ENCODE measurements at places on chromosomes 7 and 10.

DNA sequence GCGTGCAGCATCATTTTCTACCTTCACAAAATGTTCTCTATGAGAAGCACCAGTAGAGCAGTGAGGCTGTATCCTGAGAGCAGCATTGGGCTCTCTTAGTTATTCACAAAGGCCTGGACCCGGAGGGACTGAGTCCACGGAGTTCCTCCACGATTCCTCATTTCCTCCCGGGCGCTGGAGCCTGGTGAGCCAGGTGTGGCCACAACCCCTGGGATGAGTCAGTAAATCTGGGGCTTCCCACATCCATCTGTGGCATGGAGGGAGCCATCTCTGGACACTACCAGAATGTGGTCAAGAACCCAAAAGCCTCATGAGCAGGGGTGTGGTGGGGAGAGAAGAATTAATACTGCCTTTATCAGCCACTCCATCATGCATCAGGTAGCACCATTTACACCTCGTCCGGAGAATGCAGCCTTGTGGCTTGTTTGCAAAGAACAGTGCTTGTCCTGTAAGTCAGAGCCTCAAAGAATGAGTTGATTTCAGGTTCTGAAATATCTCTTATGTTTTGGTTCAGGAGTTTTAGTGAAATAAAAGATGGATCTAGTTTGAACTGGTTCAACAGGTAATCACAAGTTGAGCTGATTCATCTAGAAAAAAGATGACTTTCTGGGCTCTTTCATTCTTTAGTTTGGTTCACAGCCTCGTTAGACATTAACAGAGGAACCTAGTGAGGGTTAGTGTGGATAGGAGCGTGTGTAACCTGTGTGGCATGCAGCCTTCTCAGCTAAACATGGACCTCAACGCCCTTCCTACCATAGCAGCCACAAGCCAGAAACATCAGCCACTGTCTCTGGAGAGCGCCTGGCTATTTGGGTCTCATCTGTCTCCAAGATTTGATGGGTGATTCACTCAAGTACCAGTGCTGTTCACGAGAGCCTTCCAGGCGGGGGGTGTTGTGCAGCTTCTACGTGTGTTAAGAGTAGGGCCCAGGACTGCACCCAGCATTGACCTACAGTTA, 95.2 kb downstream of the WDR37 start:
- no peak for DNase-seq

- DNase-seq: no peak
These were observed 133.1 kb upstream of the PPP2R2D start for GRCh38 chr10:131767716-131768115.

DNA sequence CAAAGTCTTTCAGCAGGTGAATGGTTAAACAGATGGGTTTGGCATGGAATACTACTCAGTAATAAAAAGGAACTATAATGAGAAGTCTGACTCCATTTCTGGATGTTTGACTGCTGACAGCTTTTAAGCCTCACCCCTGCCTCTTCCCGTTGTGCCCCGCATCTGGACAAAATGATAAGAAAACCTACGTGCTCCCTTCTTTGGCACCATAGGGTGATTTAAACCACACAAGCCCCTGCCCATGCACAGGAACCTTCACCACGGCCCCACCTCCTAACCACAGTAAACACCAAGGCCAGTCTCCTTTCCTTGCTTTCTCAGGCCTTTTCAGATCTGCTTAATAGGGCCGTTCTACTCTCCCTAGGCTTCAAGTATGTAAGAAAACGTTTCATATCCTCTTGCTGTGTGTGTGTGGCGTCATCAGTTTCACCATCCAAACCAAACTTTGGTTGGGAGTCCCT, 47.1 kb upstream of the UBN2 start:
- no peak for DNase-seq

DNA sequence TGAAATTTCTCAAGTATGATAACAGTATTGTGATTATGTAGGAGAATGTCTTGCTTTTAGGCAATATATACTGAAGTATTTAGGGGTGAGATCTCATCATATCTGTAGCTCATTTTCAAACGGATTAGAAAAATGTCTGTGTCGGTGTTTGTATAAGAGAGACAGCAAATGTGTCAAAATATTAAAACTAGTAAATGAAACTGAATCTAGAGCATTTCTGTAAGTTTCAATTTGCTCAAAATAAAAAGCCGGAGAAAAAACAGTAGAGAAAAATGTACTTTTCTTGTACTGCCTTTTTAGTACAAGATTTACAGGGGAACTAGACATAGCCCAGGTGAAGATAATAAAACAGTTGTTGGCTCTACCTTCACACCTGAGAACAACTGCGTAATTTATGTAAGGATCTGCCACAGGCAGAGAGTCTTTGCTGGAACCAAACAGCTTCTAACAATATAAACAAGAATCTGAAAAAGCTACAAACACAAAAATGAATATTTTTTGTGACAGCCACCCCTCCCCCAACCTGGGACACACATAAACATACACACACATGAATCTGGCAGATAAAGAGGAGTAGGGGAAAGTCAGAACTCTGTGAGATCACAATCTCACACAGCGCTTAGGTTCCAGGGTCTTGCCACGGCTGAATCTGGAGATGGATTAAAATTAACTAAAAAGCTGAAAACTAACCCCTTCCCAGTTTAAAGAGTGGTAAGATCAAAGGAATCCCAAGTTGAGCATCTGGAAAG, 153.3 kb downstream of the AVL9 start:
- no peak for DNase-seq

GRCh38 chr7:84092207-84092606, 102.4 kb downstream of the SEMA3A start:
- no peak for DNase-seq

DNA sequence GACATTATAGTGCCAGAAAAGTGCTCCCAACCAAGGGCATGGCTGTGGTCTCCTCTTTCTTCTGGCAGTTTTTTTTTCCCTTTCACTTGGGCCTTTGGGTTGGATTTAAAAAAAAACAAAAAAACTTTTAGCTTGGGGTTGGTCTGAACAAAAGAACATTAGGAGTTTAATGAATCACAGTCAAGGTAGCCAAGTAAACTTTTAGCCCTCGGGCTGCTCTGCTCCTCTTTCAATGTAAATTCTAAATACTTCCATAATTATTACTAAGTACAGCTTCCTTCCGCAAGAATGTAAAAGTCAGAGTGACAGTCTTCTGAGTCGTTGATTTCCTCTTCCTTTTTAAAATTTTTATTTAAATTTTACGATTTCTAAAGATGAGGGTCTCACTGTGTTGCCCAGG, 79.2 kb downstream of the NRF1 start:
- no peak for DNase-seq

DNA sequence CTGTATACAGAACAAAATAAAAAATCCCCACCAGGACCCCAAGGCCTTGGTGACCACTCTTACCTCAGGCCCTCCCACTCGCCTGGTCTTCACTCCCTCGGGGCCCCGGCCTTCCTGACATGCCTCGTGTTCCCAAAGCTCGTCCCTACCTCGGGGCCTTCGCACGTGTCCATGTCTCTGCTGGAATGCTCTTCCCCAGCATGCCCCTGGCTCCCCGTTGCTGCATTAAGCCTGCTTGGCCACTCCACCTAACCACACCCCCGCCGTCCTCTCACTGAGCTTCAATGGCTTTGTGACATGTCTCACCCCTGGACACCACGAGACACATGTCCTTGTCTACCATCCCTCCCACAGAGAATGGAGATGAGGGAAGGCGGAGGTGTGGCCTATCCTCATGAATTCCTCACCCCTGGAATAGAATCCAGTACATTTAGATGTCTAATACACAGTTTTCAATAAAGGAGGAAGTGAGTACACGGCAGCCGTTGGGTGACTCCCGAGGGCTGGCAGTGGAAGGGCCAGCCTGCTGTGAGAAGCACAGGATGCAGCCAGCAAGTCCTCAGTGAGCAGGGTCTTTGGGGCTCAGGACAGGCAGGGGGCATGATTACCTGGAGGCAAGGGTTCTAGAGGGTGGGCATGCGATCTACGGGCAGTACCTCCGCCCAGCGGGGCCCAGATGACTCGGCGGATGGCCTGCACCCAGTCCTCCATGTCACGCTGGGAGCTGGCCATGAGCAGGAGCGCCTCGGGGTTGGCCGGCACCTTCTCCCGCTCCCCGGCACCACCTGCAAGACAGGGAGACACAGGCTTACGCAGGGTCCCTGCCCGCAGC, 125.7 kb downstream of the ARHGAP22 start:
- DNase-seq: no peak

GRCh38 chr7:149459540-149460452, 1.1 kb downstream of the ZNF777 start:
- peak; percentile 31 for DNase-seq

- no peak for DNase-seq
These were observed 146.1 kb upstream of the TCF7L2 start for GRCh38 chr10:112803961-112804401.

GRCh38 chr7:57182031-57182430, 49.8 kb upstream of the ZNF479 start:
- DNase-seq: no peak

DNA sequence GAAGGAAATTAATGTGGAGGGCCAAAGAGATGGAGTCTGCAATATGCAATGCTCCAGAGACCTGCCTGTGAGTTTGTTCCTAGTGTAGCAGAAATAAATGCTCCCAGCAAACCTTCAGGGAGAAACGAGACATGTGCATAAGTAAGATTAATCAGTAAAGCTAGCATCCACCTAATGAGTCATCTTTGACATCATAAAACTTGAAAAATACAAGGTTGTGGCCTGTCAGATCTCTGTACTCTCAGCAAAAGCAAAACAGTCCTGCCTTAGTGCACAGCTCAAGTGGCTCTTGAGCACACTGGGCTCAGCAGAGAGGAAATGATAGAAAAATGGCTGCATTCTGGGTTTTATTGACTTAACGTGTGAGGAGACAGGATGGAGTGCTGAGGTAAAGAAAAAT, 32.5 kb upstream of the ERCC6 start:
- no peak for DNase-seq

- no peak for DNase-seq
These were observed 87.5 kb upstream of the GJD4 start for GRCh38 chr10:35517431-35518181.

DNA sequence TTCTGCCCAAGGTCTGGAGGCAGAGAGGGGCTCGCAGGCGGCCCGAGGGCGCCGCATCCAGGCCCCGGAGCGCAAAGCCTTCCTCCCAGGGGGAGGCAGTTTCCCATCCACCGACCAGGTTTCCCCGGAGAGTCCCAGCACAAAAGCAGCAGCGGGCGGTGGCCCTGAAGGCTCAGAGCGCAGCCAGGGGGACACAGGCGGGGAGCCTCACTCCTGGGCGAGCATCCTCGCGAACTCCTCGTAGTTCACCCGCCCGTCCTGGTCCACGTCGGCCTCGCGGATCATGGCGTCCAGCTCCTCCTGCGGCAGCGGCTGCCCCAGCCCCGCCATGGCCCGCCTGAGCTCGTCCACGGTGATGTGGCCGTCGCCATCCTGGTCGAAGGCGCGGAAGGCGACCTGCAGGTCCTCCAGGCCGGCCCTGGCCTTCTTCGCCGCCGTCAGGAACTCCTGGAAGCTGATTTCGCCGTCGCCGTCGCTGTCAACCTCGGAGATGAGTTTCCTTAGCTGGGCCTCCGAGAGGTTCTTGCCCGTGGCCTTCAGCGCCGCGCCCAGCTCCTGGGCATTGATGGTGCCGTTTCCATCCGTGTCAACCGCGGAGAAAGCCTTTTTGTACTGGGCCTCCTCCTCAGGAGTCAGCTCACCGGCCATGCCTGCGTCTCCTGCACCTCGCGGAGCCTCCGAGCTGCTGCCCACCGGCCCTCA, 428 bp downstream of the CALML5 start:
- DNase-seq: no peak

DNA sequence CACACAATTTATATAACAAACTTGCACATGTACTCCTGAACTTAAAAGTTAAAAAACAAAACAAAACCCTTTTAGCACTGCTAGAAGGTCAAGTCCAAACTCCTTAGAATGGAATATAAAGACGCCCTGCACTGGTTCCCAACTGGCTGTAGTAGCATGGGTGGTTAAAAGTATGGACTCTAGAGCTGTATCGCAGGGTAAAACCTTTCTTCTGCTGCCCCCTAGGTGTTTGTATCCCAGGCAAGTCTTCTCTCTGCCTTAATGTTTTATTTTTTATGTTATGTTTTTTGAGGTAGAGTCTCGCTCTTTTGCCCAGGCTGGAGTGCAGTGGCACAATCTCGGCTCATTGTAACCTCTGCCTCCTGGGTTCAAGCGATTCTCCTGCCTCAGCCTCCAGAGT, 35.2 kb downstream of the LSMEM1 start:
- no peak for DNase-seq

- no peak for DNase-seq
These were observed 498.1 kb downstream of the PLXNA4 start for GRCh38 chr7:132077971-132078685.

Data from stimulated activated CD4-positive, alpha-beta T cell treated with anti-CD3 and anti-CD28 coated beads, Interleukin-1b, Interleukin-23, amount 100 ng/mL, for 4 hours (primary cell).